Bladder microvascular endothelial cell (primary cell): ENCODE measurements at places on chromosomes 1 and 21. TPM values are rescaled to one million over a fixed set of nuclear protein-coding genes. Genes with fewer than 3 reads are reported as not detected.

Gene PRR9
- total RNA-seq, result not detected in 2 replicates

Gene LCE2C
- not detected in 2 replicates for total RNA-seq

Gene ADAMTS4
- total RNA-seq, result 9.7 and 9.9 TPM in 2 replicates

Gene IL20
- total RNA-seq, result not detected in 2 replicates

Gene CRABP2
- total RNA-seq, result not detected in 2 replicates

Gene SPRR2A
- total RNA-seq, result not detected in 2 replicates

Gene GCSAML
- total RNA-seq, result under 0.01 TPM in 1 of 2 replicates, not detected in the other
